ENCODE measurements at places on chromosomes 2 and 18.

- no peak for DNase-seq
These were observed 379.5 kb upstream of the MAP2 start for GRCh38 chr2:209044307-209044706.

GRCh38 chr2:12051831-12052230 lies 305.4 kb downstream of the LPIN1 start:
- DNase-seq: peak; percentile 72

- peak; percentile 46 for DNase-seq
These were observed 43.9 kb upstream of the B3GNT2 start for GRCh38 chr2:62152000-62152399.

- no peak for DNase-seq
These were observed 12.2 kb downstream of the SESTD1 start for GRCh38 chr2:179252423-179252822.

GRCh38 chr2:37412231-37412630 lies 67.8 kb downstream of the QPCT start:
- DNase-seq: no peak

DNA sequence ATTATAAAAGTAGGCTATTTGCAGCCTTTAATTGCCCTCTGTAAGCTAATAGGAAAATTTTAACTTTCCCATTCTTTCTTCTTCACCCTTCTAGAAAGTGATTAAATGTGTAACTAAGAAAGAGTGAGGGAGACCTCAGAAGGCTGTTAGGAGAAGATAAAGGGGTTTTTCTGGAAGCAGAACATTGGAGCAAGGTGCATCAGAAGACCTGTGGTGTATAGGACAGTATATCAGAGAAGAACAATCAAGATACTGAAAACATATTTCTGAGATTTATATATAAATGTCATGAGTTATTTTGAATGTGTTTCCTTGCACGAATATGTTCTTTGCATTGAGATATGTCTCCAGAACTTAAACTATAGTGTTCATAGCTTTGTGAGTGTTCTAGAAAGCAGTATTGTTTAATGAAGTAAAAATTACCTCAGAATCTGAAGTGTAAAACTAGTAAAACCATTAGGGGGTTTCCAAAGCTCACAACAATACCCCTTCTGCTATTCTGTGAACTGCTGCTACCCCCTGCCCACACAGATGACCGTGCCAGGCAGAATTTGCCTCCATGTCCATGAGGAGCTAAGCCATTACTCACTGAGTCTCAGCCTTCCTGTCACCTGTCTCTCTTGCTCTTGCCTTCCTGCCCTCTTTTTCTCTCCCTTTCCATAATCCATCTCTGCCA lies 537.9 kb downstream of the EPHA4 start:
- DNase-seq: no peak

DNA sequence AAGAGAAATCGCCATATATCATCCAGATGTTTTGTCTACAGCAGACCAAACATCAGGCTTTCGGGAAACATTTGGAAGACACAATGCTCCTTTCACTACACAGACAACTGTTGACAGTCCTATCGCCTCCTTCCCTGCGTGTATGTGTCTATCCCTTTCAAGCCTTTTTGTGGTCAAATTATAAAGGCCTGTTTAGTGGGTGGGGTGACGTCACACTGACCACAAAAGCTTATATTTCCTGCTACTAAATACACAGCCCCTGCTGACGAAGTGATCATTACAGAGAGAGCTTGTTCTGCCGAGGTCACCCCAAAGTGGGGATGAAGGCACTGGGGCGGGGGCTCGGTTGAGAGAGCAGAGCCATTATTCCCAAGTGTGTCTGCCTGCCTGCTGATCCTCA lies 302.7 kb upstream of the TNP1 start:
- DNase-seq: peak; percentile 91

DNA sequence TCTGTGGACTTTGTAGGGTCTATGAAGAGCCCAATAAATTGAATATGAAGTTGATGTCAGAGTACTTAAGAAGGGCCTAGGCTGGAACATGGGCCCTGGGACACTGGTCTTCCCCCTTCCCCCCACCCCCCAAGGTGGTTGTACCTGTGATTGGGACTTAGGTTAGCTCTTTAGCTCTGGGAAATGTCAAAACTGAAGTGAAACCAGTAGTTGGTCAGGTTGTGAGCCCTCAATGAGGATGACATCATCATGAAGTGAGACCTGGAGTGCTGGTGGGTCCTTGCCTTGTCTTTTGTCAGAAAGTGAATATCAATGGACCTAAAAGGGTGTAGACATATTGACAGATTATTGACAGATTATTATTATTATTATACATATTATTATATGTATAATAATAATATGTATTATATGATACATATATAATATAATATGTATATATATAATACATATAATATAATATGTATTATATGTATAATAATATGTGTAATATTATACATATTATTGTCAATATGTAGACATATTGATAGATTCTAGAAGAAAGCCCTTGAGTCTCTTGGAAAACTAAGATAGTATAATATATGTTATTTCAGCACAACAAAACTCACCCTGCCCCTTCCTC lies 5.4 kb downstream of the MARS2 start:
- DNase-seq: no peak

- peak; percentile 16 for DNase-seq
These were observed 114.8 kb upstream of the LRATD1 start for GRCh38 chr2:14517731-14518130.

DNA sequence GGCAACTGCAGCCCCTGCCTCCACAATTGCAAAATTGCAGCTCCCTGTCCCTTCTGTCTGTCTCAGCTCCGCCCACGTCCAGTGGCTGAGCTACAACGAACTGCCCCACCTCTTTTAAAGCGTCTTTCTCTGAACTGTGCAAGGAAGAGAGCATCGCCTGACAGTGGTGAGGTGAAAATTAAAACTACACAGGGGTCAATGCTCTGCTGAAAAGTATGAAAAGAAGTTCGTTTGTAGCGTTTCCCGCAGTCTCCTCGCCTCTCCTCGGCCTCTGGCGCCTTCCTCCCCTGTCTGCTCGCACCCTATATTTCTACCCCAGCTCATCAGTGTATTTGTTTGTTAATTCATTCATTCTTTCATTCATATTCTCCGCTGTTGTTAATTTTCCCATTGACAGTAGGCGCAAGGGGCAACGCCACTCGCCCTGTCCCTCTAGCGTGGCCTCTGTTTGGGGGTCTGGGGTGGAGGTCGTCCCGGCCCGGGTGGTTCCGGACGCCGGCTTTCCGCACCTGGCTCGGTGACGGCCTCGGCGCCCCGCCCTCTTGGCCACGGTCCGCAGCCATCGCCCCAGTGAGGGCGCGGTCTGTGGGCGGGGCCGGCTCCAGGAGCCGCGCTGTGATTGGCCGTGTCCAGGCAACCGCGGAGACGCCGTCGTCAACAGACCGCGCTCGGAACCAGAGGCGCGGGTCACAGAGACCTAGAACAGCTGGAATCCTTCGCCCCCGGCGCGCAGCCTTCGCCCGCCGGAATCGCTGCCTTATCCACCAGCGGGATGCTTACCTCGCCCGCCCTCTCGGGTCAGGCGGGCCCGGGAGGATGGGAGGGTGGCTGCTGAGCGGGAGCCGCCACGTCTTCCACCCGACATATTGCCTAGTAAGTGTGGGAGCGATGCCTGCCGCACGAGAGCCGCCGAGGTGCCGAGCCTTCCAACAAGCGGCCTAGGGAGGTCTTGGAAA lies at the start of gene VWA3B:
Gene VWA3B (plus strand): TSS at position 677 of the 956 bp plus-strand sequence. CDS start 5,926 bp downstream, outside the sequence.
- DNase-seq: peak; percentile 25
